ENCODE measurements at places on chromosomes 1 and 21. TPM values are rescaled to one million over a fixed set of nuclear protein-coding genes. Genes with fewer than 3 reads are reported as not detected.

GRCh38 chr1:188249811-188250210 is 1421.1 kb downstream of the PLA2G4A start:
- DNase-seq: no peak

DNA sequence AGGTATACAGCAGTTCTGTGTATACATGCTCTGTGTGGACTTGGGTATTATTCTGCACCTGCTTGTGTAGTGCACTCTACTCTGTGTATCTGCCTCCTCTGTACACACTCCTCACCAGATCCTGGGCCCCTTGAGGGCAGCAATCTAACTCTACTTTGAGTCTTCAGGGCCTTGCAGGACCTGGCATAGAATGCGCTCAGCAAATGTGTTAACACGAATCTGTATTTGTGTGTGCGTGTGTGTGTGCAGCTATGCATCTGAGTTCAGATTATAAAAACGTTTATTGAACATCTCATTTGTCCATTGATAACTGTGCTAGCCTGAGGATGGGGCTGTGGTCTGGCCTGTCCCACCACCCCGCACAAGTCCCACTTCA is 3.9 kb upstream of the MEF2D start:
- no peak for DNase-seq

DNA sequence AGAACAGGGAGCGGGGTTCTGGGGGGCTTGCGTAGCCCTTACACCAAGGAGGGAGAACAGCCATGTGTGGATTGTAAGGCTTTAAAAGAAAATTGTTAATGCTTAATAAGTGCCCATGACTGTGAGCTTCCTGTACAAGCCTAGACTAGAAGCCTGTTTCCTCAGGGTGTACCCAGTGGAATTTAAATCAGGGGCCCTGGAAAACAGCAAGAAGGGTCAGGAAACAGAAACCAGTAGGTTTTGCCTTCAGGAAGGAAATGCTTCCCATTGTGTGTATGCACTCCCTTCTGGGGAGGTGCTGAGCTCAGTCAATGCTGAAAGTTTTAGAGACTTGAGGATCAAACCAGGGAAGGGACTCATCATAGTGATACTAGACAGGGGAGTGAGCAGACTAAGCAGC is 12.7 kb downstream of the UTP11 start:
- DNase-seq: no peak

GRCh38 chr1:26771643-26772321 is 16.0 kb upstream of the PIGV start:
- peak; percentile 66 for DNase-seq

DNA sequence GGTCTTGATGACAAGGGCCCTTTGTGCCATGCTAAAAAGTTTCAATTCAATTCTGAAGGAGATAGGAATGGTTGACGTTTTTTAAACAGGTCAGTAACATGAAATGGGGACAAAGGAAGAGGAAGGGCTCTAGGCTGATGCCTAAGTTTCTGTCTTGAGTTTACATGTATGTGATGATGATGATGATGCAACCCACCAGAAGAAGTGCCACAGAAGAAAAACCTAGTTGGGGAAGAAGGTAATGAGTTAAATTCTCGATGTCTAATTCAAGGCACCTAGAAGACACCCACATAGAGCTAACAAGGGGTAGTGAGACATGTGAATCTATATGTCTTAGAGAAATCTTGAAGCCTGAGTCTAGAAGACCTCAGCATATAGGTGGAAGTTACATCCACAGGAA is 44.4 kb upstream of the ATP1A1 start:
- no peak for DNase-seq

DNA sequence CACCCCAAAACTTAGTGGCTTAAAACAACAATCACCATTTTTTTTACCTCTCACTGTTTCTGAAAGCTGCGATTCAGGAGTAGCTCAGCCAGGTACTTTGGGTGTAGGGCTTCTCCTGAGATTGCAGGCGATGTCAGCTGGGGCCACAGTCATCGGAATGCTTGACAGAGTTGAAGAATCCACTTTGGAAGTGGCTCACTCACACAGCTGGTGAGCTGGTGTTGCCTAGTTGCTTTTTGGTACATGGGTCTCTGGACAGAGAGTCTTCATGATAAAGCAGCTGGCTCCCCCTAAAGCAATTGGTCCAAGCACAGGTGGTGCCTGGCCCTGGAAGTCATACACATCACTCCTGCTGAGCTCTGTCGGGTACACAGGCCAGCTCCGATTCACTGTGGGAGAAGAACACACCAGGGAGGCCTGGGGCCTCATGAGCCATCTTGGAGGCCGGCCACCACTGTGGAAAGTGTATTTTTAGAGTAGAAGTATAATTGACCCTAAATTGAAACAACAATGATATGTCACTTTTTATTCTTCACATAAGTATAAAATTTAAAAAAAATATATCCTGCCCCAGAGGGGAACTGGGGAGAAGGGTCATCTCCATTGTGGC is 75.2 kb upstream of the GALNT2 start:
- DNase-seq: no peak

- DNase-seq: no peak
These were observed 426.3 kb downstream of the AGBL4 start for GRCh38 chr1:49597436-49597835.

- no peak for DNase-seq
These were observed 46.8 kb downstream of the TRPM2 start for GRCh38 chr21:44399955-44400790.

DNA sequence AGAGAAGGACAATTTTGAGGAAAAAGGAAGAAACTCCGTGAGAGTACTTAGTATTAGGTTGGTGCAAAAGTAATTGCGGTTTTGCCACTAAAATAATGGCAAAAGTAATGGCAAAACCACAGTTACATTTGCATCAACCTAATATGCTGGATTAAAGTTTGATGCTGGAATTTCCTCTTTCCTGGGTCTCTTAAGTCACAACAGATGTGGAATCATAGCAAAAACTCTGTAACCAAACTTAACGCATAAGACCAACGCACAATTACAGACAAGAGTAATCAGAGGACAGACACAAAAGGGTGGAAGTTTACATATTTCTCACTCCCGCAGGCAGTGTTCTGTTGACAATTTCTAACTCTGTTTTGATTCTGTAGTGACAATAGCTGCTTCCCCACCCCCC is 182.4 kb downstream of the BACH1 start:
- DNase-seq: no peak

- no peak for DNase-seq
These were observed 24.3 kb downstream of the AHCTF1 start for GRCh38 chr1:246907472-246907871.

GRCh38 chr1:208161005-208161404 is 83.2 kb downstream of the PLXNA2 start:
- no peak for DNase-seq

DNA sequence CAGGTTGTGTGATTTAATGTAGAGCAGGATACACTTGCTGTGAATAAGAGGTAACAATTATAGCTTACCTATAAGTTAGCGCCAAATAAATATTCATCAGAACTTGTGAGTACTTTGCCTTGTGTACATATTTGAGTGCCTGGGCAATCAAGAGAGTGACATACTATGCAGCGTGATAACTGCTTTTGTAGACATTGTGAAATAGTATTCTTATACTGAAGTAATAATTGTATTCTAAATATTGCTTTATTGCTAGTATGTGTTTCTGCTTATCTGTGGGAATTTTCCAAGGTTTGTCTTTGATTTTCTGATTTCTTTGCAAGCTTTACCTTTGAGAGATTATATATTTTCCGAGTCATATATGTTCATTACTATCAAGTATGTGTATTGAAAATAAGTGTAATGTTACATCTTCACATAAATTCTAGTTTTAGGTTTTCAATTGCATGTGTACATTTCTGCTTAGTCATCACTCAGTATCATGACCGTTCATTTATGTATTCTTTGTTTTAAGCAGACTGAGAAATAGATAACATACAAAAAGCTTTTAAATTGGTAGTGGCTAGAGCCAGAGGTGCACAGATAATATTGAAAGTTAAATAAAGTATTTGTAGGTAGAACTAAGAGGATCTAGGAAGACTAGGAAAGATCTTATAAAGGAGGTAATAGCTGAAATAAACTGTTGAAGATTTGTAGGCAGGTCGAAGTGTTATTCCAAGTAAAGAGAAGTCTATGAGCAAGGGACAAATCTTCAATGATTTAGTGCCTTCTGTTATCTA is 19.5 kb downstream of the USP25 start:
- DNase-seq: no peak

DNA sequence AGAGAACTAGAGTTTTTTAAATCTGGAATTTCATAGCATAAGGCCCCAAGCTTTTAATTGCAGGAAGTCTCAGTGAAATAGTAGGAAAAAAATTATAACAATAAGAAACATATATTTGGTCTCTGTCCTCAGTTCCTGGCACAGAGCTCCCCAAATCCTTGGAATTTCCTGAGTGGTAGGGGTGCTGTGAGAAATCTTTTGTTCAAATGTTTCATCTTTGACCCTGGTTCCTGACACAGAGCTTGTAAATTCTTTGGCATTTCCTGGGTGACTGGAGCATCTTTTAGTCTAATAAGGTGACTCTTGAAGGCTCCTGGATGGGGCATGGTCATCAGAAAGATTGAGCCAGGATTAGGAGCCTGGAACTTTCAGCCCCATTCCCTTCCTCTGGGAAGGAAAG is 225.7 kb upstream of the AJAP1 start:
- DNase-seq: no peak

- peak; percentile 73 for DNase-seq
These were observed 189.2 kb upstream of the VAMP3 start for GRCh38 chr1:7581754-7582459.

DNA sequence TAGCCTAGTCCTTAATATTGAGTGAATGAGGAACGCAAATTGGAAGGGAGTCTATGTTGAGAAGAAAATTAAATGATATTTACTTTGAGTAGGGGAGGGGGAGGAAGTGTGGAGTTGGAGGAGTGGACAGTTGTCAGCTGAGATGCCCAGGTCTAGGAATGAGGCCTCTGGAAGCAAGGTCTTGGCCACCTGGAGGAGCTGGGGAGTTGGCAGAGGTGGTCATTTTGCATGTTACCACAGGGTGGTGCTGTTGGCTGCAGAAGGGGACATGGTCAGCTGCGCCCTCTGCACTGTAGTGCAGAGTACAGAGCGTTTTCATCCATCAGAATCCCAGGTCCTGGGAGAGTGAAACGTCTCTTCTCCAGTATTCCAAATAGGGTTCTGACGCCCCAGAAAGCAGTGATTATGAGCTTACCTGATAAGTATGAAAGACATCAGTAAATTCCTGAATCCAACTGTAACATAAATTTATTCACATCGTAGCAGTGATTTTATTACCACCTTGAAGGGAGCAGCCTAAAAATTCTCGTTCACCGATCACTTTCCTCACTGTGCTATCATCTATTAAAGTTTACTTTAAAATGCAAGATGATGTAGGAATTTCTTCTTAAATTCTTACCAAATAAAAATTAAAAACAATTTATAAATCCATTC is 13.8 kb downstream of the PARK7 start:
- DNase-seq: peak; percentile 83

DNA sequence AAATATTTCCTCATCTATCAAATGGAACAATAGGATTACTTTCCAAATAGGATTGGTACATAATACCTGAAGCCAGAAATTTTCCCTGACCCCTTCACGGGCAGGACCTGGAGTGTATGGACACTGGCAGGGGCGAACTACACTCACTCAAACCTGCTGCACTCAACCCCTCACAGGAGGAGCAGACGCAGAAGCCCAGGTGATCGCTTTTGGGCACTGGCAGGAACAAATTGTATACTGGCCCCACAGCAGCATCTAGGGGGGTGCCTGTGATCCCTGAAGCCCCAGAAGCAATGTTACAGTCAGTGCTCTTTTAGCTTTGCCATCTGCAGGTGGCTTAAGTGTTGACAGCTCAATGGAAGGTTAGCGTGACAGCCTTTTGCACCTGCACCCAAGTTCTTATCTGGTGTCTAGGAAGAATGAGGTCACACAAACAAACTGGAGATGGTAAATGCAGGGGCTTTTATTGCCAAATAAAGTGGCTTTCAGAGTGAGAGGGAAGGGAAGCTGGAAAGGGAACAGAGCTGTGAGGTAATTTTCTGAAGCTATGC is 199.2 kb upstream of the NEGR1 start:
- DNase-seq: no peak

GRCh38 chr21:35038772-35039319 is 10.3 kb downstream of the RUNX1 start:
- DNase-seq: no peak

DNA sequence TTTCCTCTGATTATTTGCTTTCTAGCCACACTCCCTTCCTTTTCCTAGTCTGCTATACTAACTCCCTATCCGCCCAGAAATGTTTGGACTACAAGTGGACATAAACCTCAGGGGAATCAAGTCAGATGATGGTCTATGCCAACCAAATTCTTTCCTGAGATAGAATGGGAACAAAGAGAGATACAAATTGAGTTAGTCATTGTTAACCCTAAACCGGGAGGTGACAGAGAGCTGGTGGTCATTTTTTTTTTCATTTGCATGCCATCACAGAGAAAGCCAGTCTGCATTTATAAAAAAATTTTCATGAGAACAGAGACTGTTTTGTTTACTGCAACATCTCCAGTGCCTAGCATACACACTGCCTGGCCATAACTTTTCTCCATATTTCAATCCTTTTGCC is 35.0 kb downstream of the MYSM1 start:
- no peak for DNase-seq

DNA sequence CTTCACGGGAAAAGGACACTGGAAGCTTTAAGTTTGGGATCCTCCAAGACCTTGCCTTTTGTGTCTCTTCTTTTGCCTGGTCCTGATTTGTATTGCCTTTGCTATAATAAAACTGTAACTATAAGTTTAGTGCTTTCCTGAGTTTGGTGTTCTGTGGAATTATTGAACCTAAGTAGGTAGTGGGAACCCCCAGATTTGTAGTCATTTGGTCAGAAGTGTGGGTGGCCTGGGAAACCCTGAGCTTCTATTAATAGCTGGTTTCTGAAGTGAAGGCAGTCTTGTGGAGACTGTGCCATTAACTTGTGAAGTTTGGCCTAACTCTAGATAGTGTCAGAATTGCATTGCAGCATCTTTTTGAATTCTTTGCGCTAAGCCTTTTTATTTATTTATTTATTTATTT is 6.8 kb upstream of the MYCL start:
- no peak for DNase-seq

DNA sequence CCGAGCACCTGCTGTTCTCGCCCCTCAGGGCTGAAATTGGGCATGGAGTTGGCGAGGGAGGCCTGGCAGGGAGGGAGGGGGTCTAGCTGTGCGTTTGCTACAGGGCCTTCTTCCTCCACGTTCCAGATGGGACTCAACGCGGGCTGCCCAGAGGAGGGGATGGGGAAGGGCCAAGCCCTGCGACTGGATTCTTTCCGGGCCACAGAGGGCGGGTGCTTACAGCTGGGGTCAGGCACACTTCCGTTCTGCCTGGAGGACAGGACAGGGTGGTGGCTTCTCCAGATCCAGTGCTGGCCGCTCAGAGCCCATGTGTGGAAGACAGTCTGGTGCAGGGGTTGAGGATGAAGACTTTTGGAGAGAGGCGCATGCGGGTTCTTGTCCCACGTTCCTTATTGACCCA is 90.0 kb downstream of the EDEM3 start:
- DNase-seq: no peak

The DNAJC6 gene
- polyA plus RNA-seq: 5.2 TPM

The LAD1 gene
- 1.2 TPM for polyA plus RNA-seq

The FLG2 gene
- 0.03 TPM for polyA plus RNA-seq

The EPS8L3 gene
- polyA plus RNA-seq: 7.7 TPM

The ARL8A gene
- 46.9 TPM for polyA plus RNA-seq

The OR10J4 gene
- not detected for polyA plus RNA-seq

The SETDB1 gene
- polyA plus RNA-seq: 89.5 TPM

The LRRC71 gene
- polyA plus RNA-seq: 49.2 TPM

The MANEAL gene
- 6.9 TPM for polyA plus RNA-seq

The PPT1 gene
- 112 TPM for polyA plus RNA-seq

The OPRD1 gene
- polyA plus RNA-seq: 0.18 TPM

The CYYR1 gene
- 6.1 TPM for polyA plus RNA-seq

The GCSAML gene
- polyA plus RNA-seq: 8.4 TPM

The ITLN2 gene
- polyA plus RNA-seq: 1.5 TPM

The UBXN10 gene
- polyA plus RNA-seq: 43.7 TPM

The TNN gene
- polyA plus RNA-seq: 0.22 TPM
